ENCODE measurements at places on chromosomes 2 and 18.

GRCh38 chr2:29123617-29124349, 8.6 kb downstream of the CLIP4 start:
- no peak for DNase-seq

- no peak for DNase-seq
Measured at GRCh38 chr2:148103946-148104345, 83.1 kb downstream of the MBD5 start.

DNA sequence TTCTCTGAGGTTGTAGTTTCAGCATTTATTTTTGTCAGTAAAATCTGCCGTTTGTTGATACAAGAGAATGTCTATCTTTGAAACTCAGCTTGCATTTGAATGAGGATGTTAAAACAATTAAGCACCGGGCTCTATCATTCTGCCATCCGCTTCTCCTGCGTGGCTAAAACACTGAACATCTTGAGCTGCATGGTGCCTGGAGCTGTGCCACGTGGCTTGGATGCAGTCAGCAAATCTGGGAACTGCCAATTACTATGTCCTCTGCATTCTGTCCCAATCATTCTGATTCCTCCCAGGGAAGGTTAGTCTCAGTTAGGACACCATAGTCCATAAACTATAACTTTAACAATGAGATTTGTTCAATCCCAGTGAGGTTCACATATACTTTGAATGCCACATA, 598.4 kb downstream of the FBXO15 start:
- no peak for DNase-seq

DNA sequence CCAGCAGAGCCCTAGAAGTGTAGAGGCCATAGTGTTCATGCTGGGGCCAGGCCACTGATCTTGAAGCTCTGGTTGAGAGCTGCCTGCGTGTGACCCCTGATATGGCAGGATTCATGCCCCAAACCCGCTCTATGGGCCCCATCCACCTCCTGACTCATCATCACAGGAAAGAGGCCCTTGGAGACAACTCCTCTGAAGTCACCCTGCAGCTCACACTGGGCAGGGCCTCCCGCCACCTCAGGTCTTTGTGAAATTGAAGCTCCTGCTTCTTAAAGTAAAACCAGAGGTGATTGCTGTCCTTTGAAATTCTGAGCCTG, 12.0 kb upstream of the TUBB6 start:
- DNase-seq: no peak

- no peak for DNase-seq
Measured at GRCh38 chr18:830315-830901, 18.4 kb upstream of the YES1 start.

DNA sequence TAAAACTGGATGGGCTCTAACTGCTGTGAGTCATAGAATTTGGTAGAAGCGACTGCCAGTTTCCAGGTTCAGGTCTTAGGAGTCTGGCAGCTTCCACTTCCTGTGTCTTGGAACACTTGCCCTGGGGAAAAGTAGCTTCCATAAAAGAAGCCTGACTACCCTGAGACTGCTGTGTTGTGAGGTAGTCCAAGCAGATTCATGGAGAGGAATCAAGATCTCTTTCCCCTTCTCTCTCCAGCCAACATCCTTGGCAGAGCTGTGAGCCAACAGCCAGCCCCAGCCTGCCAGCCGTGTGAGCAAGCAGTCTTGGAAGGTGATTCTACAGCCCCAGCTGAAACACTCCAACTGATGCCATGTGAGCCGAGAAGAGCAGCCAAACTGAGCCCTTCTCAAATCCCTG, 33.7 kb downstream of the SLC20A1 start:
- DNase-seq: no peak

- DNase-seq: no peak
Measured at GRCh38 chr2:98036349-98037000, 40.7 kb upstream of the TMEM131 start.

DNA sequence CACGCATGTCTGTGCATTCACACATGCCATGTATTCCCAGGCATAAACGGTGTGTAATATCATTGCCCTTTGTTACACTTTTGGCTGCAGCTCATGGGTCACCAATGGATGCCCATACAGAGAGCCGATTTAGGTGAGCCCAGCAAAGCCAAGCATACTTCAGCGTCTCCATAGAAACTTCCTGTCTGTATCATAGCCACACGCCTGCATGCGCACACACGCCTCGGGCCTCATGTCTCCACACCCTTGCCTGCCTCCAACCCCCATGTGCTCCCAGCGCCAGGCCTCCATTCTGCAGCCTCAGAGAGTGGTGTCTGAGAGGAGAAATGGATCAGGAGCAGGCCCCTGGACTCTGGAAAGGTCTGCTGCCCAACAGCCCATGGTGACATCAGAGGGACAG, 33.5 kb upstream of the SELENOI start:
- no peak for DNase-seq

GRCh38 chr2:237873421-237873831, 14.0 kb downstream of the RAMP1 start:
- no peak for DNase-seq

GRCh38 chr2:55144922-55145820, 86.9 kb downstream of the CLHC1 start:
- DNase-seq: no peak

DNA sequence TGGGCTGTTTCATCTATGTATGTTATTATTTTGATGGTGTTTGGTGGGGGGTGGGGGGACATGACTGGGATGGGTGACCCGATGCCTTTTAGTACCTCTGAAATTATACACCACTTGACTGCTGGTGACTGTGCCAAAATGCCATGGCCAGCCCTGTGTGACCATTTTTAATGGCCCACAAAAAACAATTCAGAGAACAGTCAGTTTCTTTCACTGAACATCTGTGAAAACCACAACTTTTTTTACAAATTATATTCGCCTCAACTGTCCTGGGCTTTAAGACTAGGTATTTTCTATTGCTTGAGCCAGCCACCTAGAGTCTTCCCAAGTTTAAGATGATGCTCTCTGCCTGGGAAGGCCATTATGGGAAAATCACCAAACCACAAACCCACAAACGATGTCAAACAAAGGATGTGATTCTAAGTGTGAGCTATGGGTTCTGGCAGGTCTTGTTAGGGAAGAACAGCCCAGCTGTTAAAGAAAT, 33.9 kb downstream of the FN1 start:
- DNase-seq: no peak

- DNase-seq: no peak
Measured at GRCh38 chr18:54358495-54359040, 862 bp downstream of the C18orf54 start.

- no peak for DNase-seq
Measured at GRCh38 chr18:4640349-4641012, 185.4 kb upstream of the DLGAP1 start.

DNA sequence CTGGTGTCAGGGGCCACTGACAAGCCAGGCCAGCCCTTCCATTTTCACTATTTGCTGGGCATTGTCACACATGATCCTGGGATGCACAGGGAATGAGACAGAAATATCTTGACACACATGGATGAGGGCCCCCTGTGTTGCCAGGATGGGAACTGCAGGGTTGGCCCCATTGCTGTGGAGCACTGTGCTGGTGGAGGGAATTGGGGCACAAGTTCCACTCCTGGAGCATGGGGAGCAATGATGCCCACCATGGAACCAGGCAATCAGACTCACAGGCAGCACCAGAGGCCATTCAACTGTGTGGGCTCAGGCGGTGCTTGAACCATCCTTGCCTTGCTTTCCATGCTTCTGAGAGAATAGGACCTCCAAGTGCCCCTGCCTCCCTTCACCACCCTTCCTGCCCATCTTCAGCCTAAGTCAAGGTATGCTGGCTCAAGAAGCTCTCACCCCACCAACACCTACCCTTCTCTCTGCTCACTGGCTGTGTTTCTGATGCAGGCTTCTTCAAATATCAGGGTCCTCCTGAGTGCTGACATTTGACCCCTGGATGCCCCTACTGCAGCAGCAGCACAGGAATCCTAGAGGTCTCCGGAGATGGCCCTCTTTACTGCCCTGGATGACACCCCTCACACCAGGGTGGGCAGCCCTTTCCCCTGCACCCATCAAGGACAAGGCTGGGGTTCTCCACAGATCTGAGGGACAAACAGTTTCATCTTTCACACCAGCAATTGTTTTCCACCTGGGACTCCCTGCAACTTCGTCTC, 11.0 kb downstream of the ADRA2B start:
- no peak for DNase-seq

GRCh38 chr2:42802150-42802549, 9.8 kb upstream of the HAAO start:
- no peak for DNase-seq

DNA sequence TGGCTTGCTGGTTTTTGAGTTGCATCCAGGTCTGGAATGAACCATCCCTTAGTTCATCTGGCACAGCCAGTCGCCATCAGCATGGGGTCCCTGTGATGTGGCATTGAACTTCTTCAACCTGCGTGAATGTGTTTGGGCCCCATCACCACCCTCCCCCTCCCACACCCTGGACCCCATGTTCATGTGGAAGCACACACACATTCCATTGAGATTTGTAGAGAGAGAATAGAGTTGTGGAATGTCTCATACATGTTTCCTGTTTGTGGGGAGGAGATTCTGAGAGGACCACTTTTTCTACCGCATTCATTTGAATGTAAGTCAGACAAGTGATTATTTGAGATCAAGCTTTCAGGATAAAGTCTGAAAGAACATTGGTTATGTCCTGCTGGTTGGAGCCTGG, 117.6 kb upstream of the EML6 start:
- DNase-seq: no peak

DNA sequence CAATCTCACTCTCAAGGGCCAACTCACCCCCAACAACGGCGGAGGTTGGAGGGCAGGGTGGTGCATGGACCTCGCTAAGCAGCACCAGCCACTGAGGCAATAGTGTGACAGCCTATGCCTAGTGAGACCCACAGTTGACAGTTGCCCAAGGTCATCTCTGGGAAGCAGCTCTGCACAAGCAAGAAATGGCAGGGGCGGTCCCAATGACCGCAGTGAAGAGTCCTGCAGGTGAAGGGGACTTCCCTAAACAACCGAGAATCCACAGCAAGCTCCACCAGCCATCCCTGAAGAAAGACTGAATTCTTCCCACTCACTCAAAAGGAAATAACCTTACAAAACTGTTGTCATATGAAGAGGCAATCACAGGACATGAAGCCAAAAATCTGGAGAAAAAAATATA, 313.4 kb upstream of the ID2 start:
- no peak for DNase-seq

DNA sequence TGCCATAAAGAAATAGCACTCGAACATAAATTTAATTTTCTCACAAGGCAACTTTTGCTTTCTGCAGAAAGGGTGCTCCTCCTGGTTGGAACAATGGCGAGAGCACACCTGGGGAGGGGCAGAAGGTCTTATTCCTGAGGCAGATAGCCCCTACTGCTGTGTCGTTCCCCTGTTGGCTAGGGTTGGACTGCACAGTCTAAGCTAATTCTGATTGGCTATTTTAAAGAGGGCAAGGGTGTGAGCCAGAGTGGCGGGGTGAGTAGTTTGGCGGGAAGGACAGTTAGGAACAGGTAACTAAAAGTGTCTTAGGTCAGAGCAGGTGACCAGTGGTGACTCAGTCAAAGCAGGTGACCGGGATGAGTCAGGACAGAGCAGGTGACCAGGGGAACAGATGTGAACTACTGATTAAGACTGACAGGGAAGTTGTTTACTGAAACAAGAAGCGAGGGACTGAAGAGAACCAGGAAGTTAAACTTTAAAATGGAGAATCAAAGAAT, 49.7 kb upstream of the AGAP1 start:
- DNase-seq: no peak

DNA sequence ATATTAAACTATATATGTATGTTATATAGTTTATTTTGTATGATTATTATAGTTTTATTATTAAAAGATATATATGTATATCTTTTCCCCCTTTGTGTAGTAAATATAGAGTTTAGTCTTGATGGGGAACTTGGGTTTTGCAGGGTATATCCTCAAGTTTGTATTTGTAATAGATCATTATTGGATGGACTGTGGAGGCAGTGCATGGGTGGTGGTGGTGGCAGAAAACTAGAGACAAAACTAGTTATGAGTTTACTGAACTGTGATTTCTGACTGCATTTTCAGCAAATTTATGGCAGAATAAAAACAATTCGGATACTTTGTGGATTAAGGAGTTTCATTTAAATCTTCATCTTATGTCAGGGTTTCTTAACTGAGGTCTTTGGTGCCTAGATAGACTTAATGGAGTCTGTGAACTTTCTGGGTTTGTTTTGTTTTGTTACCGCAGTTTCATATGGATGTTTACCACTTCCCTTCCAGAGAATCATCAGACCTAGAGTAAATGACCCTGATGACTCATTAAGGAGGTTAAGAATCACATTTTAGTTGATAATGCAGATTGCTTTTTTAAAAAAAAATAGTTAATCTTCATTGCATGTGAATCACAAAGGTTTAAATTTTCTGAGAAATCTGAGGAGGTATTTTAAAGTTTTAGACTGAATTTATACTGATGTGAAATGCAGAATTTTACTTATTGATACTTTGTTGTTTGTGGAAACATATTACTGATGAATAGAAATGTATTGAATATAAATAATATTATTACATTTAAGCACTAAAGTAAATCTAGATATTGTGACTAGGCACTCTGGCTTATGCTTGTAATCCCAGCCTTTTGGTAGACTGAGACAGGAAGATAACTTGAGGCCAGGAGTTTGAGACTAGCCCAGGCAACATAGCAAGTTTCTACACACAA, 14.5 kb downstream of the EPC2 start:
- no peak for DNase-seq

- DNase-seq: no peak
Measured at GRCh38 chr18:23059541-23060465, 75.5 kb upstream of the CABLES1 start.

DNA sequence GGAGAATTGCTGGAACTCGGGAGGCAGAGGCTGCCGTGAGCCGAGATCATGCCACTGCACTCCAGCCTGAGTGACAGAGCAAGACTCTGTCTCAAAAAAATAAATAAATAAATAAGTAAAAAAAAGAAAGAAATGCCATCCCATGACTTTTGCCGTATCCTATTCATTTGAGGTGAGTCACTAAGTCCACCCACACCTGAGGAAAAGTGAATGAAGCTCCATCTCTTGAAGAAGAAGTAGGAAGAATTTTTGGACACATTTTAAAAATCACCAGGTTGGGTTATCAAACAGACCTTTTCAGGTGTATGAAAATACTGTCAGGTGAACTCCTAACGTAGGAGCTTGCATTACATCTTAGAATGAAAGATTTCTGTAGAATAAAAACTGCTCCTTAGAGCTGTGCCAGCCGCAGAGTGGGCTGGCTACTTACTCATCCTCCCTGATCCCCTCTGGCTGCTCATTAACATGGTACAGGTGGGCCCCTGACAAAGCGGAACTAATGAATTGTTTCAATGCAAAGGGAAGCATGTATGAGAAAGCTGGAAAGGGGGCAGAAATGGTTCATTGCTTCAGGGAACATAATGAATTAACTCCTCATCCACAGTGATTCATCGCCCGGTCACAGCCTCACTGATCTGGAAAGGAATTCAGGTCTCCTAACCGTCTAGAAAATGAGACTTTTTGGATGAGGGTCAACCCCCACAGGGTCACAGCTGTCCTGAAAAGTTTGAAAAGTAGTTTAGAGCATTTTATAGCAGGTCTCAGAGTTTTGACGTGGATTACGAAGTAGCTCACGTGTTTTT, 191.4 kb downstream of the SPP2 start:
- no peak for DNase-seq

All from left lung (tissue), 14 donors.